ENCODE measurements at places on chromosomes 1 and 21.

DNA sequence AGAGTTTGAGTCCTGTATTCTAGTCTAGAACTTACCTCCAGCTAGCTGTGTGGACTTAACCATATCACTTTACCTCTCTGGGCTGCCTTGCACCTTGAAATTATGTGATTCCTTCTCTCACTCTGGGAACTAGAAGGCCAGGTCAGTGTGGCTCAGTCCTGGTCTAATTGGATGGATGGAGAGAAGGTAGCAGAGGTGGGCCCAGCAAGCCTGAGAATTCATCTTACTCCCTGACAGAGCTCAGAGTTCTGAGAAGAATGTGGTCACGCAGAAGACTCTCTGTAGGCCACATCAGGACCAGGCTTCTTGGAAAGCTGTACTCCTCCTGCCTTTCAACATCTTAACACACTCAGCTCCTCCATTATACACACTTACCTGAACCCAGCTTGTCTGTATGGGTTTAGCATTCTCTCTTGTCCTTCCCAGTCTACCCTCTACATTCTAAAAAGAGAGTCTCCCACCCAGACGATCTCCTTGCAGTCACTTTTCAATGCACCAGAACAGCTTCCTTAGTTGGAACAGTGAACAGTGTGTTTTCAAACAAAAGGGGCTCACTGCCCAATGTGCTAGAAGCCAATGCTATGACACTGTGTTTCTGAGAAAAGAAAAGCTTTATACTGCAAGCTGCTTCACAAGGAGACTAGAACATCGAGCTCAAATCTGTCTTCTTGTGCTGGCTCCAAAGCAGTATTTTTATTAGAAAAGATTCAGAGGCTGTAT lies 60.5 kb downstream of the CAPN9 start:
- no peak for DNase-seq

DNA sequence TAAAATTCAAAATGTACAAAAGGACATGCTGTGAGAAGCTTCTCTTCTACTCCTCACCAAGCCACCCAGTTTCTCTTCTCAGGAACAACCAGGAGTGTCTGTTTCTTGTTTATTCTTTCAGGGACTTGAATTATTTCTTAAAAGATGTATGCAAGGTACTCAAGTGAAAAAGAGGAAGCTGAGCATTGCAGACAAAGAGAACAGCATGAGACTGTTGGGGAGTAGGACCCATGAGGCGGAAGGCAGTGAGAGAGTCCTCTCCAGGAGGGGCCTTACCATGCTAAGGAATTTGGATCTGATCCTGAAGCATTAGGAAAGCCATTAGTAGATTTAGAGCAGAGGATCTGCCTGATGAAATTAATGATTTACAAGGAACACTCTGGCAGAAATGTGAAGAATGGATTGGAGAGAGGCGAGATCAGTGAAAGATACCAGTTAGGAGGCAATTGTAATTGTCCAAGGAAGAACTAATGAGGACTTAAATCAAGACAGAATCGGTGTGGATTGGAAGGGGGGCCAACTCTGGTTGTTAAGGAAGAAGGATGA lies 14.7 kb upstream of the SSX2IP start:
- DNase-seq = no peak

- no peak for DNase-seq
These were observed 42.6 kb upstream of the A3GALT2 start for GRCh38 chr1:33363470-33363861.

- no peak for DNase-seq
These were observed 120.7 kb downstream of the ACTL8 start for GRCh38 chr1:17875882-17876280.

- no peak for DNase-seq
These were observed 14.3 kb upstream of the ZNF326 start for GRCh38 chr1:89980605-89981004.

DNA sequence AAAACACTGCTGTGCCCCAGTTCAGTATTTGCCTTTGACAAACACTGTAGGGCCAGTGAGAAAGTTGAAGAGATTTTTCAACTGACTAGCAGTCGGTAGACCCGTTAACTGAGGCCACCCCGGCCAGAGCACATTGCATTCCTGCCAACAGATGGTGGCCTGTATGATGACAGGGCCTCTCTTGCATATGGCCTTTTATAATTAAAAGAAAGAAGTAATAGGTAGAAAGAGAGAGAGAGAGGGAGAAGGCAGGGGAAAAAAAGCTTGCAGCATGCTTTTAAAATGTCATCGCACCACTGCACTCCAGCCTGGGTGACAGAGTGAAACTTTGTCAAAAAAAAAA lies 4.7 kb upstream of the C1orf174 start:
- DNase-seq = no peak

DNA sequence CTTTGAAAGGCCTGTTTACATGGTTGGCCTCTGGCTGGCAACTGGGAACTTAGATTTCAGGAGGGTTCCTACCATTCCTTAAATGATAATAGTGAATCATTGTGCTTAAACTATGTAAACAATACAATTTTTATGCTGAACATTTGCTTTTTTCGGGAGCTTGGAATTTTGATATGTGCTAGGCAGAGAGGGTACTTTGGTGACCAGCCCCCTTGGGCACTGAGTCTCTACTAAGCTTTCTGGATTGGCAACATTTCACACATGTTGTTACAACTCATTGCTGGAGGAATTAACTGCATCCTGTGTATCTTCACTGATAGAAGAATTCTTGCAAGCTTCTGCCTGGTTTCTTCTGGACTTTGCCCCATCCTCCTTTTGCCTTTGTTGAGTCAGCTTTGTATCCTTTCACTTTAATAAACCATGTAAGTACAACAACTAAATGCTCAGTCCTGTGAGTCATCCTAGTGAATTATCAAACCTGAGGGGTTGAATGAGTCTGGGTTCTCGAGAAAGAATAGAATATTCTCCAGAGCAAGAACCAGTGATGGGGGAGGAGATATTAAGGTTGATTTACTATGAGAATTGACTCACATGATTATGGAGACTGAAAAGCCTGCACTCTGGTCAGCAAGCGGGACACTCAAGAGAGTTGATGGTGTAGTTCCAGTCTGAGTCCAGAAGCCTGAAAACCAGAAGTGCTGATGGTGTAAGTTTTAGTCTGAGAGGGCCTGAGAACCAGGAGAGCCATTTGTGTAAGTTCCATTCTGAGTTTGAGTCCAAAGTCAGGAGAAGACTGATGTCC lies 3.1 kb upstream of the SLC16A4 start:
- DNase-seq = no peak

GRCh38 chr1:200346700-200347099 lies 63.1 kb downstream of the ZNF281 start:
- DNase-seq = no peak

DNA sequence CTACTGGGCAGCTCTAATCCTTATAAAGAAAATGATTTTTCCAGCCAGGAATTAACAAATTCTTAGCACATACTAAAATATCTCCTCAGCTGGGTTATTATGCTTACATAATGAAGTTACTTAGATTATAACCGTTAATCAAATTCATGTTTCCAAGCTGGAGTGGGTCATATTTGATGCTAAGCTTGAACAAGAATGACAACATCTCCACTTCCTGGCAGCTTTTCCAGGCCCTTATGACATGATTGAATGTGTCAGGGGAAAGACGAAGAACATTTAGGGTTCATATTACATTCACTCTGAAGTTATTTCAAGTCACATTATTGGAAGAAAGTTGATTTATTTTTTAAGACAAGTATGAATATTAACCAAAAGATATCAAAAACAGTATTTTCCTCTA lies 333.7 kb downstream of the PCP4 start:
- no peak for DNase-seq

- DNase-seq = no peak
These were observed 22.7 kb downstream of the SKI start for GRCh38 chr1:2250721-2251281.

DNA sequence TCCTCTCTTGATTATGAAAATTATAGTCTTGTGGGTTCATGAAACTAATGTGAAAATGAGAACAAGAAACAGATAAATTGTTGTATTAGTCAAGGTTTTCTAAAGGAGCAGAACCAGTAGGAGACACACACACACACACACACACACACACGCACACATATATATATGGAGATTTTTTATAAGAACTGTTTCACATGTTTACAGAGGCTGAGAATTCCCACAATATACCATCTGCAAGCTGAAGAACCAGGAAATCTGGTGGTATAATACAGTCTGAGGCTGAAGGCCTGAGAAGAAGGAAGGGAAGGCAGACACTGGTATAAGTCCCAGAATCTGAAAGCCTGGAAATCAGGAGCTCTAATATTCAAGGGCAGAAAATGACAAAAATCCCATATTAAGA lies 70.9 kb upstream of the RGS18 start:
- no peak for DNase-seq

GRCh38 chr1:61455400-61455799 lies 269.5 kb downstream of the TM2D1 start:
- DNase-seq = no peak

- DNase-seq = no peak
These were observed 1.2 kb downstream of the WNT4 start for GRCh38 chr1:22141554-22142314.

DNA sequence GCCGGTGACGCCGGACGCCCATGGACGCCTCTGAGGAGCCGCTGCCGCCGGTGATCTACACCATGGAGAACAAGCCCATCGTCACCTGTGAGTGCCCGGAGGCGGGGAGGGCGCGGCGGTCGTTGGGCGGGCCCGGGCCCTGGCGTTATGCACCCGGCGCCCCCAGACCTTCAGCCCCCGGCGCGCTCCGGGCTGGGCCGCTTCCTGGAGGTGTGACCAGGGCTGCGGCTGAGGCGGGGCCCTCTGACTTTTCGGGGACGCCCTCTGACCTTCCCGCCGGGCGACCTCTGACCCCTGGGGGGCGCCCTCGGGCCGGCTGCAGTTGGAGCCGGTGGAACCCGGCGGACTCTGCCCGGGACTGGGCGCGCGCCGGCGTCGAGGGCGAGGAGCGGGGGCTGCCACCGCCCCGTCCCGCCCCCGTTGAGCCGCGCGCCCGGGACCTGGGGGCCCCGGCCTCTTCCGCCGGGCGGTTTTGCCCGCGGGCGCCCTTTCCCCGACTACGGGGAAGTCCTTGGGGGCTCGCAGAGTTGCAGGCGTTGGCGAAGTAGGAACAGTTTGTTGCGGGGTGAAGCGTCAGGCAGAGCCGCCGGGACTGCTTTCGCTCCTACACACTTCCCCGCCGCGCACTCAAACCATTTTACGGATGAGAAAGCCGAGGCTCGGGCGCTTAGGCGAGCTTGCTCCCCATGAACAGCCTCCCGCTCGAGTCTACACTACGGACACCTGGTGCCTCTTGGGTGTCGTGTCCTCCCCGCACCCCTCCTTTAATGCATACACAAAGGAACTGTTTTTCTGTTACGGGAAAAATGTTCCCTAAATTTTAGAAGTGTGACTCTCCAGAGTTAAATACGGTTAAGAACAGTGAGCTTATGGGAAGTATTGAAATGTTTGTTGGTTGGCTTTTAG lies 618 bp downstream of the TRAPPC10 start:
- DNase-seq = peak; percentile 82

DNA sequence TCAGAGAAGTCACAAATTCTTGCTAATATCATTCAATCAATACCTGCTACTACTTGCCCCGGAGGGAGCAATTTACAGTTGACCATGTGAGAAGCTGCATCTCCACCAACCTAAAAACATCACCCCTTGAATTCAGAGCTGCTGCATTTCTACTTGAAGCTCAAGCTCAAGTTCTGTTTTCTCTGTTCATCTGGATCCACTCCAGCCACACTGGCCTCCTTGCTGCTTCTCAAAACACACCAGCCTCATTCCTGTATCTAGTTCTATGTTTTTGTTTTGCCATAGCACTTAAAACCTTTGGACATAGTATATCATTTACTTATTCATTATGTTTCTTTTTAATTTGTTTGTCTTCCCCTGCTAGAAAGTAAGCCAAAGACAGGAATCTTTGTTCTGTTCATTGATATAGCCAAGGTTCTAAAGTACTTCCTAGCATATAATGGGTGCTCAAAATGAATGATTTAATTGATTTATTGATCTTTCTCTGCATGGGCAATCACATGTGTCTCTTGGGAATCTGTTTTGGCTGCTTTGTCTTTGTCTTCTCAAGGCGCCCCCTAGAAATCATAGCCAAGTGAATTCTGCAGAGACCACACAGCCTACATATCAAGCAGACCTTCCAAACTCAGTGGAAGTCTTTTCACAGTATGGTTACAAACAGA lies 23.6 kb downstream of the SYF2 start:
- no peak for DNase-seq

DNA sequence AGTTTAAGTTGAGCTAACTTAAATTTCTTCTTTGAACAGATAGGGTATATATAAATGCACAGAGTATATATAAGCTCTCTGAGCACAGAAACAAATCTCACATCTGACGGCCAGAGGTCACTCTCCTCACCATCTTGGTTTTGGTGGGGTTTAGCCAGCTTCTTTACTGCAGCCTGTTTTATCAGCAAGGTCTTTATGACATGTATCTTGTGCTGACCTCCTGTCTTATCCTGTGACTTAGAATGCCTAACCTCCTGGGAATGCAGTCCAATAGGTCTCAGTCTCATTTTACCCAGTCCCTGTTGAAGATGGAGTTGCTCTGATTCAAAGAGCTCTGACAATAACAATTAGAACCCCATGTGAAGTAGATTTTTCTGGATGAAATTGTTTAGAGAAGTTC lies 1.6 kb upstream of the MOV10 start:
- no peak for DNase-seq

GRCh38 chr1:200405264-200405663 lies 4.6 kb downstream of the ZNF281 start:
- DNase-seq = no peak

GRCh38 chr1:116164604-116165368 lies 53.6 kb downstream of the MAB21L3 start:
- no peak for DNase-seq

- DNase-seq = no peak
These were observed 16.1 kb upstream of the GPR37L1 start for GRCh38 chr1:202106340-202107254.

DNA sequence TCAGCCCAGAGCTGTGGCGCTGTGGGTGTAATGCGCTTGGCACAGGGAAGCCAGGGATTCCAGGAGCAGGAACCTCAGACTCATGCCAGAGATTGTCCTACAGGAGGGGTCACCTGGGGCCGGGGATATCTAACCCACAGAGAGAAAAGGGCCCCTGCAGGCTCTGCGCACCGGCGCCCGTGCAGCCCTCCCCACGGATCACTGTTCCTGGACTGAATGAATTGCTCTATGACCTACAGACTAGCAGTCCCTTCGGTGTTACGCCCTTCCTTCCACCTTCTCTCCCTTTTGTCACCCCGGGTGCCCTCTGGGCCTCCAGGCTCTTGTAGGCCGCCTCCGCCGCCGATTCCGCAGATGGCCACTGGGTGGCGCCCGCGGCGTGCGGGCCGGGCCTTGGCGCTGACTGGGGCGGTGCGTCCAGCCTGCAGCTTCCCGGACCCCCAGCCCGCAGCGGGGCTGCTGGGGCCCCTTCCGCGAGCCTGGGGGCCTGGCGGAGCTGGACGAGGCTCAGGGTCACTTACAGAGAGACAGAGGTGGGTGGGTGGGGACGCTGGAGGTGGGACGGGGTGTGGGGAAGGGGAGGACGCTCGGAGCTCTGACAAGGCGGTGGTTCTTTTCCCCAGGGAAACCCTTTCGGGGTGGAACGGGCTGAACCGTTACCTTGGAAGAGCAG lies 101.3 kb downstream of the IER5 start:
- peak; percentile 49 for DNase-seq

GRCh38 chr1:29640428-29640785 lies 404.1 kb downstream of the PTPRU start:
- DNase-seq = no peak

DNA sequence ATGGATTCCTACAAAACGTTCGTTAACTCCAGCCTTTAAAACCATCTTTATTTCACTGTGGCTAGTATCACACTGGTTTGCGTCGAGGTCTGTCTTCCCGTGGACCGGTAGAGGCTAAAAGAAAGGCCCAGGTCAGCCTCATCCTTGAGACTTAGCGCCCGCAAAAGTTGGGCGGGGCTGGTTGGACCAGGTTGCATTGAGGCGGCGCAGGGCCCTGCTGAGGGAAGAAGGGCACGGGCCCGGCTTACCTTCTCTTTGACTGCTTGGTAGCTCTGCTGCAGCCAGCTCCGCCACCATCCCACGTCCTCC lies 455 bp downstream of the BSDC1 start:
- DNase-seq = peak; percentile 51

Measured in WERI-Rb-1 (cell line).